Activated CD4-positive, alpha-beta T cell treated with anti-CD3 and anti-CD28 coated beads for 48 hours (primary cell): ENCODE measurements at places on chromosomes 4 and X.
A peak's percentile ranks its signal among the peaks of the same experiment; 100 is the strongest.

DNA sequence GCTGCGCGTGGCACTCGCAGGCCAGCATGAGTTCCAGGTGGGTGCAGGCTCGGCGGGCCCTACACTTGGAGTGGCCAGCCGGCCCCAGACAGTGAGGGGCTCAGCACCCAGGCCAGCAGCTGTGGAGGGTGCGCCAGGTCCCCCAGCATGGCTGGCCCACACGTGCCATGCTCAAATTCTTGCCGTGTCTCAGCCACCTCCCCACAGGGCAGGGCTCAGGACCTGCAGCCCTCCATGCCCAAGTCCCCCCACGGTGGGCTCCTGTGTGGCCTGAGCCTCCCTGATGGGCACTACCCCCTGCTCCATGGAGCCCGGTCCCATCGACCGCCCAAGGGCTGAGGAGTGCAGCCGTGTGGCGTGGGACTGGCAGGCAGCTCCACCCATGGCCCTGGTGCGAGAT is 210.2 kb downstream of the COX7B2 start:
- DNase-seq, result no peak

- DNase-seq, result no peak
These were observed 41.0 kb upstream of the DMD start for GRCh38 chrX:33252306-33252825.

DNA sequence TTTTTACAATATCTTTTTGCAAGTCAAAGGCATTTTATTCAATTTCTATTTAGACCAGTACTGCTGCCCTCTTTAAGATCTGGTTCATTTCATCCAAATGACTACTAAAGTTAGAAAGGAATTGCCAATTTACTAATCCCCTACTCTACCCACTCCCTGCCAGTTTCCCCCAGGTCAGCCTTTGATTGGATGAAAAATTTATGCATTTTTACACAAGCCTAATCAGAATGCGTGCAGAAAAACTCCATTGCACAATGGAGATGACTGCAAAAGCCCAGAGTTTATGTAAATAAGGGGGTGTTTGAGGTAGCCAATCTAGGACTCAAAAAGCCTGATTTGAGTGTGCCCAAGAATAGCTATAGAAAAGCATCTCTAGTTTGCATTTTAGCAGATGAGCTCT is 310.6 kb downstream of the PABPC4L start:
- no peak for DNase-seq

GRCh38 chr4:173333658-173334084 is 487 bp downstream of the HMGB2 start:
- peak; percentile 51 for DNase-seq

DNA sequence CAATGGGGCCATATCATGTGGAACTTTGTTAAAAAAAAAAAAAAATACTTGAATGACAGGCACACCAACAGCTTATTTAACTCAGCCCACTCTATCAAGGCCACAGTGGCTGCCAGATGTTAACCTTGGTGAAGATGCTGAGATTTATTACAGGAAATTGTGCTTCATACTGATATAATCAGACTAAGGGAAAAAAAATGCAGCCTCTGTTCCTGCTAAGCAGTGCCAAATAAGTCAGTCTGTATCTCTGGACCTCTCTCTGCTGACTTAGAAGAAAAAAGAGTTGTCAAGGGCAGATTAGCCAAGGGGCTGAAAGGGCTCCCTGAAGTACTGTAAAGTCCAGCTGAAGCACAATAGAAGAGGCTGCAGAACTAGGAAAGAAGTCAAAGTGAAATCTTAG is 677.7 kb upstream of the HTR2C start:
- no peak for DNase-seq

DNA sequence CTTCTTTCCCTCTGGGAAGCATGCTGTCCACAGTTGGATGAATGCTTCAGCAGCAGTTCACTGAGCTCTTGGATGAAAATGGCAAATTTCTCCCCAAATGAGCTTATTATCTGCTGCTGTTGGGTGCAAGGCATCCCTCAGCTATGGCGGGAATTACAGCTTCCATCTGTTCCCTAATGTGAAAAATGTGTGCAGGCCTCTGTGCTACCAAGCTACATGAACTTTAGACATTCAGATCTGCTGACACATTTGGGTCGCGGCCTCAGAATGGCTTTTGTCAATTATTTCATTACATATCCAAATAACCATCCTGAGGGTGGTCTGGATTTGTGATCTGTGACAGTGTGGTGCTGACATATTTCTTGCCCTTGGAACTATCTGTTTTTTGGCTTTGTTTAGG is 119.5 kb upstream of the SCML1 start:
- DNase-seq, result no peak

DNA sequence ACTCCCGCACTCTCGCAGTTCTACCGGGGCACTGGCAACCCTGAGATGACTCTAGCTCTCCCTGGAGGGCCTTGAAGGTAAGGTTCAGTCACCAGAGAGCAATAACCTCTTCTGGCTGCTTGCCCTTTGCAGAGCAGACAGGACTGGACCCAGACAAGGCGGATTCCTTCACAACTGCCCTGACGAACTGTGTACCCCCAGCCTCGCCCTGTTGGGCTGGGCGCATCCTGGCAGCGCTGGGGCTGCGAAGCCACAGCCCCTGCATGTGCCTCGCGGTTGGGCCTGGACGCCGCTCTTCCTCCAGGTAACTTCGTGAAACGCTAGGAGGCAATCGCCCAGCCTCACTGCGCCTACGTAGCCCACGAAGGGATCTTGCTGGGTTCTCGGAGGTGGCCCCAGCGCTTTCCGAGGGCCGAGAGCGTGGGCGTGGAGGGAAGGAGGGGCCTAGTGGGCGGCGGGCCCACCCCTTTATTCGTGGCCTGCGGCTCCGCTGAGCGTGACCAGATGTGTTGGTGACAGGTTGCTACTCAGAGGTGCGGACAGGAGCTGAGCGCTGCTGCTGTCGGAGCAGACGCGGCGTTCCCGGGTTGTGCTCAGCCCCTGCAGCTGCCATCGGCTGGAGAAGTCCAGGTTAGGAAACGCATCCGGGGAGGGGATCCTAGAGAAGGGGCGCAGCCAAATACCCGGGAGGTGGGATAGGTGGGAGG is 1.9 kb upstream of the MAMLD1 start:
- peak; percentile 34 for DNase-seq

DNA sequence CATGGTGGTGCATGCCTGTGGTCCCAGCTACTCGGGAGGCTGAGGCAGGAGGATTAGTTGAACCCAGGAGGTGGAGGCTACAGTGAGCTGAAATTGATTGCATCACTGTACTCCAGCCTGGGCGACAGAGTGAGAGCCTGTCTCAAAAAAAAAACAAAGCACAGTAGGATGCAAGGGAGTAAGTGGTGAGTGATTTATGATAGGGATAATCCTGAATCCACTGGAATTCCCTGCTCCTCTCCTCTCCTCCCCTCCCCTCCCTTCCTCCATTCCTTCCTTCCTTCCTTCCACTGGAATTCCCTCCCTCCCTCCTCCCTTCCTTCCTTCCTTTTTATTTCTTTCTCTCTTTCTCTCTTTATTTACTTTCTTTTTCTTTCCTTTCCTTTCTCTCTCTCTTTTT is 40.9 kb upstream of the NKRF start:
- no peak for DNase-seq

DNA sequence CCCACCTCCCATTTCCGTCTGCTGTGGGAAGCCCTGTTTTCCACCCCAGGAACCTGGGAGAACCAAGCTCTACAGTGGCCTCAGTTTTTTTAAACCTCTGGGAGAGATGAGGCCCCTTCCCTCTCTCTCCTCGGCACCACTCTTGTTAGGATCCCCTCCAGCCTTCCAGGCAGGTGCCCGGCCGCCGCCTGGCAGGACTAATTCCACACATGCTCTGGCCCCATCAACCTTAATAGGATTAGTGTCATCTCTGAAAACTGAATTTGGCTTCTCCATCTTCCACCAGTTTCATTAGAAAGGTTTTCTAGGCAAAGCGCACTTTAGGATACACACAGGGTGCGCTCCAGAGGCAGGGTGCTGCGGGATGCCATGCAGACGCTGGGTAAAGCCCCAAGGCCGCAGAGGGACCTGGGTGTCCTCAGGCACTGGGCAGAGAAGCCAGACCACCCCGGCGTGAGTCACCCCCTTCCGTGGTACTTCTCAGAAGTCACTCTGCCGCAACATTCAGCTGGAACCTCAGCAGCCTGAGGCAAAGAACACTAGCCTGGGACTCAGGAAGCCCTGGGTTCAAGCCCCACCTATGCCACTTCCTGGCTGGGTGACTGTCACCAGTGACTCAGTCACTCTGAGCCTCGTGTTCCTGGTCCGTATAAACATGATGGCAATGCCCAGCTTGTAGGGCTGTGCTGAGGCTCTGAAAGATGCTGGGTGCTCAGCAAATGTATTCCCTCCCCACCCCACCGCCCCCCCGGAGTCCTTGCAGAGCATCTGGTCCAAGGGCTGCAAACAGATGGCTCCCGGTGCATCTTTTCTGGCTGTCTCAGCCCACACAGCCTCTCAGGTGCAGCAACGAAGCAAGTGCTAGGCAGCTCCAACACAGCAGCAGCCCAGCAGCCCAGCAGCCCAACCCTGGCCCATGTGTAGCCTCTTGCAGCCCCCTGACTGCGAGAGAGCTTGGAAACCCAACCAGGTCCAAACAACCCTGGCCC is 29.1 kb downstream of the PPP2R2C start:
- no peak for DNase-seq

DNA sequence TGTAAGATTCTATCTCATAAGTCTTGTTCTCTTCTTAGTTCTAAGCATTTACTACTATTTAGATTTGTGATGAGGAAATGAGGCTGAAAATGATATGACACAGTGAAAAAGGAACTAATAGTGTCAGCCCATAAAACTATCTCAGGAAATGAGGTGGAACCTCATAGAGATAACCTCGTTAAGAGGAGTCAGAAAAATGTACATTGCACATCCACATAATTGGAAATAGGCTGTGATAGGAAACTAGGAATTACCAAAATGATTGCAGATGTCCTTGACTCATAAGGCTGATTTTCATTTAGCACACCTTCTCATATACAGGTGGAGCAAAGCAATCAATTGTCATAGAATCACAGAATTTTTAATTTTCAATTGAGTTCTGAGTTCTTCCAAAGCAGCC is 26.8 kb downstream of the ANXA10 start:
- DNase-seq, result no peak

DNA sequence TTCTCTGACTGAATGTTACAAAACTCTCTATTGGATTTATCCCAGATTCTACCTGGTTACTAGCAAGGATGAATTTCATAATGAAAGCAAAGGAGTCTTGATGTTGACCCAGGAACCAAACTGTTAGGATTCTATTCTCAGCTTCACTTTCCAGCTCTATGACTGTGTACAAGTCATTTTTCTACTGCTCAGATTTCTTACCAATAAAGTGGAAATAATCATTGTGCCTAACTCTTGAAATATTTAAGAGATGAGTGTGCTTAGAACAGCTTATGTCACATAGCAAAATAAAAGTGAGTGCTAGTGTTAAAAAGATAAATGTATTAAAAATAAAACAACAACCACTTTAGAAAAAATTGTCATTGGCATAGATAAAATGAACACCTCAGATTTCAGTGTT is 45.6 kb downstream of the EPHA5 start:
- no peak for DNase-seq
